ENCODE measurements at places on chromosomes 5 and 9.

GRCh38 chr9:1096155-1096964 is 46.2 kb downstream of the DMRT2 start:
- no peak for DNase-seq

DNA sequence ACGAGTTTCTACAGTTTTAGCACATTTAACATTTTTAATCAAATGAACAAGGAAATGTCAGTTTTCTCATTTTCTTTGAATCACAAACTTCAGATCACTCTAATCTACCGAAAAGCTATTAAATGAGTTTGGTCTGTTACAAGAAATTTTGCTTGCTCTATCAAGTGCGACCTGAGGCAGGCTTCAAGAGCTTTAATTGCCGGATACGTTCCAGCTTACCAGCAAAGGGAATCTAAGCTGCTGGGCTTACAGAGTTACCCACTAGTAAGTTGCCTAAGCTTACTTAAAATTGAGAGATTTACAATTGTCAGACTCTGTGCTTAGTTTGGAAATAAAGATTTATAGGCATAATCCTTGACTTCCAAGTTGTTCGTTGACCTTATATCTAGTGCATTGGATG is 10.6 kb downstream of the SCGB3A1 start:
- no peak for DNase-seq

DNA sequence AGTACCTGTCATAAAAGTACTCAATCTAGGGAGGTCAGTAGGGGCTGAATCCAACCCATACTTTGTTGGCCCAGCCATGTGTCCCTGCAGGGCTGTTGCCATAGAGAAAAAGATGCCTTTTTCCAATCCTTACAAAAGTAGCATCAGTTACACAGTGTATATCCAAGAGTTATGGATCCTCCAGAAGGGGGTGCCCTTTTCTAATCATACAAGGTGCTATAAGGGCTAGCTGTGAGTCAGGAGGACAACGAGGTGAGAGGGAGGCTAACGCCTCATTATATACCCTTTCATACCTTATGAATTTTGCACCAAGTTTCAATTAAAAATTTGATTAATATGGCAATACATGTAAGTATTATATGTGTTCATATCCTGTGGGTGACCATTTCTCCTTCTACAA is 4.8 kb downstream of the KIAA0825 start:
- peak; percentile 75 for DNase-seq

DNA sequence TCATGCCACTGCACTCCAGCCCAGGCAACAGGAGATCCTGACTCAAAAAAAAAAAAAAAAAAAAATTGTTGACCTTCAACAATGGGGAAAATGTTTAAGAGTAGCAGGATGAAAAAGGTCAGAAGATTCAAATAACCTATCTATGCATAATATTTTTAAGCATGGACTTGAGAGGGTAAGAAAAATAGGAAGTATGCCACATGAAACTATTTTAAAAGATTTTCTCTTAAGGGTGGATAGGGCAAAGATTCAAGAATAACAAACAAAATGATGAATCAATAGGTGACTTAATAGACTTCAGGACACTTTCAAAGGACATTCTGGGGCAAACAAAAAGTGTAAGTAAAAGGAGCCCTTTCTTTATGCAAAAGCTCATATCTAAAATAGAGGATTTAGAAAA is 3.2 kb downstream of the TEX48 start:
- DNase-seq: no peak
